Activated T-cell treated with anti-CD3 and anti-CD28 coated beads, Interleukin-2, amount 50 U/mL, for 72 hours (primary cell): ENCODE measurements at places on chromosomes 5 and 9.
A peak's percentile ranks its signal among the peaks of the same experiment; 100 is the strongest.

GRCh38 chr5:124906339-124907097 is 160.1 kb upstream of the ZNF608 start:
- no peak for DNase-seq

DNA sequence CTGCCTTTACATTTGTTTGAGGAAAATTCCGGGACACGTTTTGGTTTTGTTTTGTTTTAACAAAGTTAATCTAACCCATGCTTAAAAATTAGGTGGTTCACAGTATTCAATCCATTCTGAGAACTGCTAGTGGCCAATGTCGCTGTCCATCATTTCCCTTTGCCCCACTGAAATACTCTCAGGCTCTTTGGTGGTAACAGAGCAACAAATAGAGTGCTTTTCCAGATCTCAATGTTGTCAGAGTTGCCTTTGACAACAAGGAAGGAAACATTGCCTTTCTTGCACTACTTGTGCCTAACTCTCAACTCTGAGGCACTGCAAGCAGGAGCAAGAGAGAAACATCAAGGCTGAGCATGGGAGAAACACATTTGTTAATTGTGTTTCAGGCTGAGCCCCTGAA is 154.0 kb downstream of the MCTP1 start:
- DNase-seq, result no peak

GRCh38 chr9:101705135-101705661 is 33.2 kb downstream of the GRIN3A start:
- DNase-seq, result peak; percentile 35

- no peak for DNase-seq
These were observed 319.4 kb downstream of the CDH10 start for GRCh38 chr5:24325306-24325832.

DNA sequence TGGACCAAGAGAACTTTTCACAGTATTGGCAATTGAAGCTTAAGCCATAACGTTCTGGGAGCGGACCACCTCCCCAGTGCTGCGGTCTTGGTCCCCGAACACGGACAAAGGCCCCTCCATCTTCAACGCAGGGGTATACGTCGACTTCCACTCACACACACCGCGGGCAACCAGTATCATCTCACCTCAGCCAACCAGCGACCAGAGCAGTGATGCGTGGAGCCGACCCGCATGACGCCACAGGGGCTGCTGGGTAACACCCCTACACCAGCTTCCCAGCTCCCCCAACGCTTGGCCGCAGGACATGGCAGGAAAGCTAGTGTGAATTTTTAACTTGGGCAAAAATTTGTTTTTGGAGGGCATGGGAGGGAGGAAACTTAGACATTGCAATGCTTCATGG is 77.3 kb upstream of the PLCXD3 start:
- DNase-seq, result no peak

- DNase-seq, result no peak
These were observed 805.5 kb upstream of the DMAC1 start for GRCh38 chr9:8605096-8605495.

DNA sequence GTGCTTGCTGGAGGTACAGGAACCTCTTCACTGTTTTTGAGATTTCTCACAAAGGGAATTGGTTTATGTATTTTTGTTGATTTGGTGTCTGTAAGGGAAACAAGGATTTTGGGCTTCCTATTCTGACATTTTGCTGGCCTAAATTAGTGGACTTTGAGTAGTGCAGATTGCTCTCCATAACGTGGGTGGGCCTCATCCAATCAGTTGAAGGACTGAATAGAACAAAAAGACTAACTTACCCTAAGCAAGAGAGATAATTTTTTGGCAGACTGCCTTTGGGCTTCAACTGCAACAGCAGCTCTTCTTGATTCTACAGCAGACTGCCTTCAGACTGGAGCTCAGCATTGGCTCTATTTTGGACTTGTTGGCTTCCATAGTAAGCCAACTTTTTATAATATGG is 93.2 kb downstream of the MSX2 start:
- DNase-seq, result no peak
